Diencephalon (tissue), 1 donor: ENCODE measurements at places on chromosomes 3 and 15. TPM values are rescaled to one million over a fixed set of nuclear protein-coding genes. Genes with fewer than 3 reads are reported as not detected.

Gene FBXL22
- 1.4 TPM for total RNA-seq

Gene SPESP1
- total RNA-seq: 4.8 TPM

Gene C3orf85
- not detected for total RNA-seq

Gene CD96
- total RNA-seq: not detected

Gene C3orf52
- total RNA-seq: 1.2 TPM

Gene PPP1R14D
- not detected for total RNA-seq

Gene TIPARP
- 31.1 TPM for total RNA-seq

Gene P3H2
- total RNA-seq: 2.3 TPM

Gene GALNT15
- 5.8 TPM for total RNA-seq

Gene SLC2A2
- total RNA-seq: not detected

Gene LYSMD2
- total RNA-seq: 14.1 TPM

Gene PRR20G
- total RNA-seq: not detected

Gene ITGA11
- total RNA-seq: 0.92 TPM

Gene GPR156
- 1.4 TPM for total RNA-seq

Gene TGM4
- not detected for total RNA-seq

Gene BFSP2
- total RNA-seq: not detected

Gene CDHR4
- 0.23 TPM for total RNA-seq

Gene DPPA2
- total RNA-seq: not detected

Gene EFHB
- total RNA-seq: 1.6 TPM

Gene CACNA2D3
- 69.7 TPM for total RNA-seq

Gene REC114
- total RNA-seq: not detected

Gene EXOG
- total RNA-seq: 22.1 TPM

Gene RARRES1
- total RNA-seq: 1.4 TPM

Gene PPARG
- 3.0 TPM for total RNA-seq

Gene DNAH1
- total RNA-seq: 2.5 TPM

Gene LRRC2
- 1.2 TPM for total RNA-seq

Gene ZNF621
- 15.5 TPM for total RNA-seq

Gene APOD
- total RNA-seq: 10.6 TPM

Gene FYTTD1
- total RNA-seq: 58.8 TPM

Gene GANC
- 12.9 TPM for total RNA-seq

Gene RTP3
- total RNA-seq: not detected

Gene EEF1AKMT4
- total RNA-seq: 0.92 TPM

Gene SLMAP
- 63.4 TPM for total RNA-seq

Gene EPHA3
- 55.6 TPM for total RNA-seq

Gene PGBD4
- 5.3 TPM for total RNA-seq

Gene SNX22
- 12.5 TPM for total RNA-seq

Gene ANKRD63
- 2.3 TPM for total RNA-seq

Gene TXNRD3
- total RNA-seq: 15.7 TPM

Gene ATP11B
- 90.9 TPM for total RNA-seq

Gene KIF15
- 13.4 TPM for total RNA-seq

Gene AADACL2
- total RNA-seq: not detected

Gene USP13
- 15.2 TPM for total RNA-seq

Gene ISY1
- 13.4 TPM for total RNA-seq

Gene SLC9C1
- 0.23 TPM for total RNA-seq

Gene MINAR1
- 41.8 TPM for total RNA-seq

Gene EIF4A2
- 877 TPM for total RNA-seq

Gene EBLN2
- total RNA-seq: 5.3 TPM
